Type B pancreatic cell (in vitro differentiated cells): ENCODE measurements at places on chromosomes 7 and 10.

- no peak for DNase-seq
Observed at GRCh38 chr7:41185851-41186250, 517.0 kb downstream of the INHBA start.

- no peak for DNase-seq
Observed at GRCh38 chr10:7085913-7086589, 324.8 kb downstream of the SFMBT2 start.

GRCh38 chr7:36114355-36114754 is 38.7 kb upstream of the EEPD1 start:
- no peak for DNase-seq

- no peak for DNase-seq
Observed at GRCh38 chr10:15122477-15123030, 25.4 kb downstream of the RPP38 start.

DNA sequence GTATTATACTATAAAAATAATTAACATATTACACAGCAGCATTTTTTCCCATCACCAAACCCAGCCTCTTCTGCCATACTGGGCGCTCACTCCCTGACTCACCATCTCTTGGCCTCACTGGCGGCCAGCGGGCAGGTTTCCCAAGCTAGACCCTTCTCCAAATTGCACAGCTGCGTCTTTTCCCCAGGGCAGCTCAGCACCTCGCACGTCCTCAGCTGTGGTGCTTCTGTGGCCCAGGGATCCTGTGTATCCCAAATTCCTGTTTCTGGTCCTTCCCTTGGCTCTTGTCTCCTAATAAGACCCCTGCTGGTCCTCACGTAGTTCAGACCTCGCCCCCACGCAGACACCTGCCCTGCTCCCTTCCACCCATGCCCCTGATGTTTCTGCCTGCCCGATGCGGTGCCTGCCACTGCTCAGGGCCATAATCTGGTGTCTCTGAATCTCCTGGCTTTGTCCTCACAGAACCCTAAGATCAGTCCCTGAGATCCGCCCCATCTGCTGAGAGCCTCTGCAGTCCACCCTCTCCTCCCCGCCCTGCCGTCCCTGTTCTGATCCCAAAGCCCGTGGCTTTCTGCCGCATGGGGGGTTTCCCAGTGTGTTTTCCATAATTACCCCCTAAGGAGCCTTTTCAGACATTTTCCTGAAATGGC is 290.1 kb downstream of the TCERG1L start:
- no peak for DNase-seq

DNA sequence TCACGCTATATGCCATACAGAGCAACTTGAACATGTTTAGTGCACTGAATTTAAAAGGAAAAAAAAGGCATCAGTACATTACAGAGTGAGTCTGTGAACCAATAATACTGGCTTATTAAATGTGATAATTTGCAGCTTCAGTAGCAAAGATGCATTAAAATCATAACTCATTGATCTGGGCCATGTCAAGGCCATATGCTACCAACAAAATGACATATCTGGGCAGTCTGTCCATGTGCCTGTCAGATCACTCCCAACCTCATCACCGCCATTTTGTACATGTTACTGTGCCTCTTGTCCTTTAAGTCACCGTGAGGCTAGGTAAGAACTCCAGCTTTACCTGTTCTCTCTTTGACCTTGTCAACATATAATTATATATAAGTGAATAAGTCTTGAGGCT is 307.4 kb upstream of the LRGUK start:
- no peak for DNase-seq

DNA sequence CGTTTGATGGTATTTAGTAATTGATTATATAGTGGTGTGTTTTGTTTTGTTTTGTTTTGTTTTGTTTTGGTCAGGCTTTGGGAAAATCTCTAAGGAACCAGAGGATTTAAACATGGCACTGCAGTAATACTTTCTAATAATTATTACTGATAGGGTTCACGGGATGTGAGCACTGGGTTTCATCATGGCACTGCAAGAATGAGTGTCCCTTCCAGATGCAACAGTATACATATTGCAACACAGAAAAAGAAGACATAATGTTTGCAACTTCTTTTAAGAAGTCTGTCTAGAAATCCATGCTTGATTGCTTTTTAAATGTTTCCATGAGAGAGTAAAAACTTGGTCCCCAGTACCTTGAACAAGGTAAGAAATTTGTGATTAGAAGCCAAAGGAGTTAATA is 2.2 kb upstream of the CDCA7L start:
- no peak for DNase-seq

DNA sequence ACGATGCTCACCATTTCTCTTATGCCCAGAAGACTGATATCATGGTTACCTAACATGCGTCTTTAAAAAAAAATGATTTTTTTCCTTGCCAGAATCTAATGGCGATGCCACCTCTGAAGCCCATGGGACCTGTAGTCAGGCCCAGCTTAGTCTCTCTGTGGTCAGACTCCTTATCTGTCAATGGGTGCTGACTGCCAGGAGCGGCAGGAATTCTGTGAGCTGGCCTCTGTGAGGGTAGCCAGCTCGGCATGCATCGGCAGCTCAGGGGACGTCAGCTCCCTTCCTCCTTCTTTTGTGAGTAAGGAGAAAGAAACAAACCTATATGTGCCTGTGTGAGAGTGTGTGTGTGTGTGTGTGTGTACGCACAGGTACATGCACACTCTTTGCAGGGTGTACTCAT is 49.9 kb upstream of the ZRANB1 start:
- DNase-seq: no peak

- DNase-seq: no peak
Observed at GRCh38 chr10:84178160-84178609, 4.6 kb downstream of the GPR15LG start.

- DNase-seq: no peak
Observed at GRCh38 chr7:43645699-43646226, 62.9 kb downstream of the STK17A start.

DNA sequence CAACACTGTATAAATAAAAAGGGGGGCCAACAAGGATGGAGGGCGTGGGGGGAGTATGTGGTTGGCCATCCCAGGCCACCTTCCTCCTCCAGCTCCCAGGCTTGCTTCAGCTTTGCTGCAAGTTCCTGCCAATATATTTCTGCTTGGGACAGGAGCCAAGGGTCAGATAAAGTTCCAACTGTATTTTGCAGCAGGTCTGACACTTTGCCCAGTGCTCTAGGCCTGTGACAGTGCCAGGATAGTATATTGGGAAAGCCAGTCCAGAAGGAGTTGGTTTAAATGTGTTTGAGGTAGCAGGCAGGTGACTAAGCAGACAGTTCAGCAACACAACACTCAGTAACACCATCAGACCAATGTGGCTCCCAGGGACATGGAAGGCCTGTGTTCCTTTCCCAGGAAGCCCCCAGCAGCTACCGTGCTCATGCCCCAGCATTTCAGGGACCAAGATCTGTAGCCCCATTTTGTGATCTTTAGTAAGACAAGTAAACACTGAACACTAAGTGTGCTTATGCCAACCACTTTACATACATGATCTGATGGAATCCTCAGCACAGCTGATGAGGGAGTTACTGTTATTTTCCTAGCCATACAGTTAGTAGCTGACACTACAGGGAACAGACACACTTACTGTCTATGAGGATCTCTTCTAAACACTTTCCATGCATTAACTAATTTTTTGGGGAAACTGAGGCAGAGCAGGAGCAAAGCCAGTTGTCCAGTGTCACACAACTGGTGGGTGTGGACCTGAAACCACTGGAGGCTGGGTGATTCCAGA is 38.9 kb downstream of the DNAJB12 start:
- no peak for DNase-seq

DNA sequence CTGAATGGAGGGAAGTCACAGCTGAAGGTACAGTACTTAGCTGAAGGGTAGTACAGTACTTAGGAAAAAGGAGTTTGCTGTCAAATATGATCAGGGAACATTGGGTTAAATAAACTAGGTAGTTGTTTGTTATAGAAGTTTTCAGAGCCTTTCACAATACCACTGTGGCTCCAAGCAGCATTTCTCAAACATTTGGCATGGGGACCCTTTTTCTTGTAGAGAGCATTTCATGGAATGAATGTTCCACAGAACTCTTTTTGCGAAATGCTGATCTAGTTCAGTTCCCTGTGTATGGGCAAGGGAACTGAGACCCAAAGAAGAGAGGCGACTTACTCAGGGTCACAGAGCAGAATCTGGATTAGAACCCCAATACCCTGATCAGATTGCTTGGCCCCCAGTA is 31.5 kb upstream of the DDX50 start:
- no peak for DNase-seq

- DNase-seq: no peak
Observed at GRCh38 chr10:132652936-132653590, 115.5 kb downstream of the INPP5A start.

DNA sequence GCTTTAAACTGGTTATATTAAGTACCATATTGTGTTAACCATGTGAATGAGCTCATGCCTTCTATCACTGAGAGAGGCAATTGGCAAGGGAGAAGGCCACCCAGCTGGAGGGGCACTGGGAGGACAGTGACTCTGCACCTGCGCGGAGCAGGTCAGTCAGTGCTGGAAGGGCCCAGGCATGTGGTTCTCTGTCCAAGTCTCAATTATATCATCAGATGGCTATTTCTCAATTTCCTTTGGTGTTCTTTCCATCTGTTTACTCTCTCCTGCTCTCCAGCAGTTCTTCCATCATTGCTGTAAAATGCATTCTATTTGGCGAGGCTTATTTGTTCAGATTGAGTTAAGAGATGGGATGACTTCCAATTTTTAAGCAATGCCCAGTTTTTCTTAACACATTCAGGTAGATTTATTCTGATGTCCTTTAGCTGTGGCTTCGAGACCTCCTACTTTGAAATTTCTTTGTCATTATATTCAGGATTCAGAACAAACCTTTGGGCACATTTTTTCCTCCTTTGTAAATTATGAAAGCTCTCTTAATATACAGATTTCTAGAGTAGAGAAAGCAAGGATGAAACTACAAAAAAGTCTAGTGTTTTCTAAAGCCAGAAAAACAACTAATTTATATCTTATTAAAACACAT is 159.3 kb downstream of the BMPER start:
- no peak for DNase-seq

DNA sequence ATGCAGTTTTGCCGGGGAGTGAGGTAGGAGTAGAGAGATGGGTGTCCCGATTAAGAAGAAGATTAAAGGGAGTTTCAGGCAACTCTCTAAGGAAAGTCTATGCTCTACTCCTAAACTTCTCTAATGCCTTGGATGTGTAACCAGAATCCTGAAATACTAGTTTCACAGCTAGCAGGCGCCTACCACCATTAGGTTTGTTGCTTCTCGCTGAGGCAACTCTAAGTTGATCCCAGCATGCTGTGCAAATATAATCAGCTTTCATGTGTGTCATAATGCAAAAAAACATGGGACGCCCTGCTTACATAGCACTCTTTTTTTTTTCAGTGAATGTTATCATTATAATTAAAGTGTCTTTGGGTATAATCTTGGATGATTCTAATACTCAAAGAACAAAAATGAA is 50.4 kb upstream of the FAM3C start:
- no peak for DNase-seq

DNA sequence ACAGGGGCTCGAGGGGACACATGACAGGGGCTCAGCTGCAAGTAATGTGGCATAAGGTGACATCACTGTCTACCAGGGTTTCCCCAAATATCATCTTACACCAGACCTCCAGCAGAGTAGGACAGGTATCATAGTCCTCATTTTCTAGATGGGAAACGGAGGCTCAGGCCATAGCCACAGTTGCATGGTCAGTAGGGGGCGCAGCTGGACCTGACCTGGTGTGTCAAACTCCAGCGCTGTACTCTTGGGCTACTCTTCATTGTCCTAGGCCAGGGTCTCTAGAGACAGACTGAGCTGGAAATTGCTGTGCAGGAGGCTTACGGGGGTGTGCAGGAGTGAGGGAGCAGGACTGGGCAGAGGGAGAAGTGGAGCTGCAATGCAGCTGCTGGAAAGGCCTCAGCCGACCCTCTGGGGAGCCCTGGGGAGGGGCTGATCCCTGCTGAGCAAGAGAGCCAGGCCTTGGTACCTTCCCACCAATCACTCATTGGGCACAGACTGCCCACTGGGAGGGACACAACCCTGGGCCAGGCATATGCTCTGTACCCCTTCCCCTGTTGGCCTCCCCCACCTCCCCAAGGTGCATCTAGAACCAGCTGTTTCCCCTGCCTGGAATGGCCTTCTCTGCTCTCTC is 89.9 kb downstream of the CDH23 start:
- DNase-seq: no peak

DNA sequence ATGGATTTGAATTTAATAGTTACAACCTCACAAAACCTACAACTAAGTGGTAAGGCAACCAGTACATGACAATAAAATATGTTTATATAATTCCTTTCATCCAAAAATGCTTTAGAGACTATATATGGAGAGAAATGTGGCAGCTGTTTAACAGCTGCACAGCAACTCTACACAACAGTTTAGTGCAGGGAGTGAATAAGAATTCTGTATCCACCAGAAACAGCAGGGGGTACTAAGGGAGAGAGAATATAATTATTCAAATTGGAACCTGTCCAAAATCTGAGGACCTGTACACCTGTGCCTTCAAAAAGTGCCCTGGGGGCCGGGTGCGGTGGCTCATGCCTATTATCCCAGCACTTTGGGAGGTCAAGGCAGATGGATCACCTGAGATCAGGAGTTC is 49.6 kb downstream of the POLL start:
- no peak for DNase-seq

DNA sequence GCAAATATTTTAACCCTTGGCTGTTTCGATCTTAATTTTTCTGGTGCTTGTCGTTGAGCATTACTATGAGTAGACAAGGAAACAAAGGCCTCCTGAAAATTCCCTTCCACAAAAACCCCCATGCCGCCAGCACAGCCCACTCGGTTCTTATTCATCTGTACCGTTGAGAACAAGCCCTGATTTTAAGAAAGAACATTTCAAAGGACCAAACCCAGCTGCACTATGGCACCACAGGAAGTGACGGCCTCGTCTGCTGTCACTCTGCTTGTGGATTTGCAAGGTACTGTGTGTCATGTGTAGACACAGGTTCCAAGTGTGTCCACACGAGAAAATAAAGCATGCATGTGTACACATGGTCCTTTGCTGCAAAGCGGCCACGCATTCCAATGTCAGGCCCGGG is 285.2 kb downstream of the DNAJB6 start:
- no peak for DNase-seq

DNA sequence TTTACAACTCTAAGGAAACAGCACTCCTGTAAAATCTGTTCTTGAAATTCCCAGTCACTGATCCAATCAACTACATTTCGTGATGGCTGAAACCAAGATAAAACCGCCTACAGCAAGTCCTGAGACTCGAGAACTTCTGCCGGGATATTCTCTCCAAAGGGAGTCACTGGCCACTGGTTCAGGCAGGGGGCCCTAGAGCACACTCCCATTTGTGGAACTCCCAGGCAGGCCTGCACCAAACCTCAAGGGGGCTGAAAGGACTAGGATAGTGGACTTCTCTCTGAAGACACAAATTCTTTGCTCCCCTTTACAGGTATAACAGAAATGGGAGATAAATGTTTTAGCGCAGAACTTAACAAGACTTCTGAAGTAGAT is 16.3 kb downstream of the CYTH3 start:
- no peak for DNase-seq

DNA sequence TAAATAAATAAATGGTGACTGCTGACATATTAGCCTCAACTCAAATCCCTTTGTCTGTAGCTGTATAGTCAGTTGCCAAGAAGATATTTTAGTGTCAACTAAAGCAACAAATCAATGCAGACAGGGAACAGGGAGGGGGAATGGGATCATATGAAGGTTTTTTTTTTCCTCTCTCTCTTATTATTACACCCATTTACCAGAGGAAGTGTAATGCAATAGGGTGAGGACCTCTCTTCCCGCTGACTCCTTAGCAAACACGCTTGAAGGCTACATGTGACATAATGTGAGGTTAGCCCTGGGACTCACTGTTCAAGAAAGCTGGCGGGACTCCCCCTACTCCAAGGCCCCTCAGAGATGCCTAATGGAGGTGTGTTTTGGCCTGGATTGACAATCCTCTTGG is 88.2 kb downstream of the CHRM2 start:
- no peak for DNase-seq
